Natural killer cell (primary cell): ENCODE measurements at places on chromosomes 11 and 22. TPM values are rescaled to one million over a fixed set of nuclear protein-coding genes. Genes with fewer than 3 reads are reported as not detected.

Gene TMPRSS4
- not detected for total RNA-seq

DNA sequence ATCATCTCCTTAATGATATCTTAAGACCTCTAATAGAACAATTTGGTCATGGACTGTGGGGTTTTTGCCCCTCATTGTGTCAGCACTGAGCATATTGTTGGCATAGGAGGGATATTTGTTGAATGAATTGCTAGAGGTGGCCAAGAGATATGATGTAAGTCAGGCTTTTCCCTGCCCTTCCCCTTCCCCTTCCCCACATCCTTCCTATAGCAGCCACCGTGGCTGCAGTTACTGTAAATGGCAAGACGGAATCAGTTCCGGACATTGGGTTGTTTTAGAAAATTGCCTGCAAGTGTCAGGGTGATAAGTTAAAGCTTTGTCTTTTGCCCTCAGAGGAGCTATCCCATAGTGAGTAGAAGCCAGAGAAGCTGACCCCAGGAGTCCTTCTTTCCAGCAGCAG is 23.0 kb downstream of the LIMK2 start:
- no peak for DNase-seq

GRCh38 chr22:29722587-29722986 is 2.8 kb downstream of the CABP7 start:
- DNase-seq = no peak

Gene RCOR2
- not detected for total RNA-seq

DNA sequence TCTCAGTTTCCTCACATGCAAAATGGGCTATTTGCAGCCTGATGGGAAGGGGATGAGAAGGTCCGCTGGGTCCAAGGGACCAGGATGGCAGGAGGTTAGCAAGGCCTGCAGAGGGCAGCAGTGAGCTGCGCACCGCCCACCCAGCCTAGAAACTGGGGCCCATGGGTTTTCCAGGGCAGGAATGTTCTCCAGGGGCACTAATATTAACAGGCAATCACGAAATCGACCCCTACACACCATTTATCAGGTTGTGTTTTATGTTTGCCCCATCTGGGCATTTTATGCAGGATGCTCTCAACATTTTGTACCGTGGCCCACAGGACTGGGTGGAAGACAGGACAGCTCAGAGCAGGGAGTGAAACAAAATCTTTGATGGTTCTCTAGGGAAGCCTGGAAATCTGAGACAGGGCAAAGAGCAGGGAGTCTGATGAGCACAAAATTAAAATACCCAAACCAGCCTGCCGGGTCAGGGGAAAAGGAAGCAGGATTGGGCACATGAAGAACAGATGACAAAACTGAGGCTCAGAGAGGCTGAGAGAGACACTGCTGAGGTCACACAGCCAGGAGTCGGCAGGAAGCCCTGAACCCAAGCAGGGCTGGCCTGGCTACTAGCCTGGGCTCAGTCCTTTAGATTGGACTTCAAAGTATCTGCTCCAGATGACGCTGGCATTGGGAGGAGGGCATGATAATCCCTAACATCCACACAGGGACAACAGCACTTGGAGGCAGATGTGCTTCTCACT is 1.6 kb upstream of the BCR start:
- peak; percentile 69 for DNase-seq

Gene OR10A2
- total RNA-seq = not detected

- peak; percentile 33 for DNase-seq
Measured at GRCh38 chr11:62850911-62851806, 11.8 kb upstream of the WDR74 start.

Gene APOA4
- total RNA-seq = not detected

Gene CHRDL2
- total RNA-seq = not detected

Gene MS4A1
- 7.1 TPM for total RNA-seq

DNA sequence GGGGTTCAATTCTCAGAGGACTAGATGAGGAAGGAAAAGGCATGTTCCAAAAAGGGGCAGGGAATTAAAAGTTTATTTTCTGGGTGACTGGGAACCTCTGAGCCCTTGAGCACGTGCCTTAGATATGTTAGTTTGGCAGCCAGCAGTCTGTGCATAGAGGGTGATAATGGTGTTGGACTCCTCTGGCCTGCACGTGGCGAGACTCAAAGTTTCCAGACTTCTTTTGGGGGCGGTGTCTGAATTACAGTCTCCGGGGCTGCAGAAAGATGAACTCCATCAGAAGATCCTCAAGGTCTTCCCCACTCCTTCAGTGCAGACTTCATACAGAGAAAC is 861 bp upstream of the ZNRF3 start:
- DNase-seq = no peak

DNA sequence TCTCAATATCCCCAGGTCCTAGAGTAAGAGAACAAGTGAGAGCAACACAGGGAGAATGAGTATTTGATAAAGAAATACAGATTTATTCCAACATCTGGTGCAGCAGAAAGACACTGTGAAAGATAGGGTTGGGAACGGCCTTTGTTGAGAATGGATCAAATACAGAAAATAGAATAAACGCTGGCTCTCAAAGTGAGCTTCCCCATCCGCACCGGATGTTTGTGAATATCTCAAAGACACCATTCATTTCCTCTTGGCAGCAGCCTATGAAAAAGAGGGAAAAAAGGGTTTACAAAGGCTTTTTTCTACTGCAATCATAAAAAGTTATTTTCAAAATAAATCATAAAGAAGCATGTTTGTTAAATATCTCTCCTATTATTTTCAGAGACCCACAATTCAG is 279.3 kb downstream of the CASP12 start:
- no peak for DNase-seq

Gene FOLR2
- total RNA-seq = not detected

DNA sequence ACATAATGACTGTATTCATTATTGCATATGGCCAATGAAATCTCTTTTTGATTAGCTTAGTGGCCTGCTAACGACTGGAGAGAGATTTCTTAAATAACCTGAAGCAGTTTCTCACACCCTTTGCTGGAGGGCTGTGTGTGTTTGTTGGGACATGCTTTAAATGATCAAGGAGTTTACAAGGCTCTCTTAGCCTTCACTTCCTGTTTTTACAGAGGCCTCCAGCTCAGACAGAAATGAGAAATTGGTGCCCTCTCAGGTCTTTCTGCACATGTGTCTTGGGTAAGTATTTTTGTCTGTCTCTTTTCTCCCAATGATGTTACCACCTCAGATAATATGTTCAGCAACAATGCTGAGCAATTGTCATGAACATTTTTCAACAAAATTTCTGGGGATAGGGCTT is 884.4 kb upstream of the CNTN5 start:
- DNase-seq = no peak

GRCh38 chr11:69531071-69531716 is 49.7 kb downstream of the LINC01488 start:
- DNase-seq = no peak

Gene DGCR6
- 8.1 TPM for total RNA-seq

DNA sequence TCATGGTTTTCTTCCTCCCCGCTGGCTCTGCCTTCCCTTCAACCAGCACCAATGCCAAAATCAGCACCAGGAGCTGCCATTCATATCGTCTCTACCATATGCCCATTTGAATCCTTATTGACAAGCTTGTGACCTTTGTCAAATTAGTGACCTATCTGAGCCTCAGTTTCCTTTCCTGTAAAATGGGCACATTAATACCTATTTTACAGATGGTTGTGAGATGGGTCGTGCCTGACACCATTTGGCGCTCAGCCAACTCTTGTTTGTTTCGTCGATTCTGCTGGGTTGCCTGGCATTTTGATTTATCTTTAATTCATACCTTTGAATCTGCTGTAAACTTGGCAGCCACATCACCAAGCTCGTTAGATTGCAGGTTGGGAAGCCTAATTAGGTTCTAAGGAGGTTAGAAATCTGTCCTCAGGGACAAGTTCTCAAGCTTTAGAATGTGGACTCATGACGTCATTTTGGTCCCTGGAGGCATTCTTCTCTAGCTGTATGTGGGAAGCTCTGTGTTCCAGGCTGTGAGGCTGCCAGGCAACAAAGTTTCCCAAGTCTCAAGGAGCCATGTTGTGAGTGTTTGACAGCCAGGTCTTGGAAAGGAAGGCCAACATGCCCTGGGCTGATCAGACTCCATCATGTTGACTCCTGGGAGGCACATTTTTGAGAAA is 61.0 kb downstream of the RPS6KA4 start:
- DNase-seq = no peak

DNA sequence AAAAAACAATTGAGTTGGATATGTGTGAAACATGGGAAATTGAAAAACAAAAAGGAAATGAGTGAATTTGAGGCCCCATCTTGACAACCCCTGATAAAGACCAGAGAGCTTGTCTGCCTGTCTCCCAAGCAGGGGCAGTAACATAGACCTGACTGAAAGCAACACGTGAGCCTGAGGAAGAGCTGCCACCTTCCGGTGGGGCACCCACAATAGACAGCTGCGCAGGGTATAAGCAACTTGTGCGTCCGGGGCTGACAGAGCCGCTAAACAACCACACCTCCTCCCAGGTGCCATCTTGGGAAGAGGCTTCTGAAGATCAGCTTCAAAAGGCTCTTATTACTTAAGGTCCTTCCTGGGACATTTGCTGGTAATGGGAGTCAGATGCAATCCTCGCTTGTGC is 166.8 kb downstream of the NTM start:
- no peak for DNase-seq

GRCh38 chr11:9017773-9018172 is 14.0 kb upstream of the NRIP3 start:
- DNase-seq = peak; percentile 11

GRCh38 chr11:6992457-6993417 is 27.4 kb downstream of the ZNF214 start:
- no peak for DNase-seq

Gene B4GALNT4
- total RNA-seq = 1.5 TPM

GRCh38 chr11:134143801-134144200 is 74.9 kb downstream of the JAM3 start:
- no peak for DNase-seq

Gene PTPRJ
- 111 TPM for total RNA-seq

GRCh38 chr11:125940145-125940544 is 5.7 kb upstream of the VSIG10L2 start:
- DNase-seq = no peak
